ENCODE measurements at places on chromosomes 5 and 9.

DNA sequence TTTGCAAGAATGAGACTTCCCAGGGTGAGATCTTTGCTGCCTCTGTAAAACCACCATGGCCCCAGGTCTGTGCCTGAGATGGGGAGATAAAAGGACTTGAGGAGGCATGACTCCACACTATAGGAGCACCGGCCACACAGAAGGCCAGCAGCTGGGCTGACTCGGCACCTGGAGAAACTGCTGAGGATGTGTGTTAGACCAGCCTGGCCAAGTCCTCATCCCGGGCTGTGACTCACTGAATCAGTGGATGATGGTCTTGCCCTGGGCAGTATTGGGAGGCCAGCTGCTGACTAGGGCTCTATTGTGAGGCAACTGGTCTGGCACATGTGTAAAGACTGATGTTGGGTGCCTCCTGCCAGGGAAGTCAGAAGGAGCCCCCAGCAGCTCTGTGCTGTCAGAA lies 286.2 kb downstream of the ACTL7B start:
- DNase-seq: no peak

GRCh38 chr9:9924376-9924775 lies 688.4 kb downstream of the PTPRD start:
- no peak for DNase-seq

GRCh38 chr5:132253452-132254320 lies 3.8 kb upstream of the PDLIM4 start:
- no peak for DNase-seq

DNA sequence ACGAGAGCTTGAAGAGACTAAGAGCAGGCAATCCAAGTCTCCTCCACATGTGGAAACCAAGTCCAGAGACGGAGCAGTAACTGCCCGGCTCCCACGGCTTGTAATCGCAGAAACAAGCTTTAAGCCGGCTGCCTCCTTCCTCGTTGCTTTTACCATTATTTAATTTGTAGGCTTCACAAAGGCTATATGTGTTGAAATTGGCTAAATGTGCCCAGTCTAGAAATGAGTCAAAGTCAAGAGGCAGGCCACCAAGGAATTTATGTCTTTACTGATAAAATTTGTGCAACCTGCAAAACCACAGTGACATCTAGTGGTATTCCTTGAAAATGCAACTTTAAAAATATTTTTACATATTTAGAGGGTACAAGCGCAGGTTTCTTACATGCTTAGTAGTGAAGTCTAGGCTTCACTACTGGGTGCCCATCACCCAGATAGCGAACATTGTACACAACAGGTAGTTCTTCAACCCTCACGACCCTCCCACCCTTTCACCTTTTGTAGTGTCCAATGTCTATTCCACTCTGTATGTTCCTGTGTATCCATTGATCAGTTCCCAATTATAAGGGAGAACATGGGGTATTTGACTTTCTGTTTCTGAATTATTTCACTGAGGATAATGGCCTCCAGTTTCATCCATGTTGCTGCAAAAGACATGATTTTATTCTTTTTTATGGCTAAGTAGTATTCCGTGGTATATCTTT lies 33.5 kb upstream of the EBF1 start:
- no peak for DNase-seq

DNA sequence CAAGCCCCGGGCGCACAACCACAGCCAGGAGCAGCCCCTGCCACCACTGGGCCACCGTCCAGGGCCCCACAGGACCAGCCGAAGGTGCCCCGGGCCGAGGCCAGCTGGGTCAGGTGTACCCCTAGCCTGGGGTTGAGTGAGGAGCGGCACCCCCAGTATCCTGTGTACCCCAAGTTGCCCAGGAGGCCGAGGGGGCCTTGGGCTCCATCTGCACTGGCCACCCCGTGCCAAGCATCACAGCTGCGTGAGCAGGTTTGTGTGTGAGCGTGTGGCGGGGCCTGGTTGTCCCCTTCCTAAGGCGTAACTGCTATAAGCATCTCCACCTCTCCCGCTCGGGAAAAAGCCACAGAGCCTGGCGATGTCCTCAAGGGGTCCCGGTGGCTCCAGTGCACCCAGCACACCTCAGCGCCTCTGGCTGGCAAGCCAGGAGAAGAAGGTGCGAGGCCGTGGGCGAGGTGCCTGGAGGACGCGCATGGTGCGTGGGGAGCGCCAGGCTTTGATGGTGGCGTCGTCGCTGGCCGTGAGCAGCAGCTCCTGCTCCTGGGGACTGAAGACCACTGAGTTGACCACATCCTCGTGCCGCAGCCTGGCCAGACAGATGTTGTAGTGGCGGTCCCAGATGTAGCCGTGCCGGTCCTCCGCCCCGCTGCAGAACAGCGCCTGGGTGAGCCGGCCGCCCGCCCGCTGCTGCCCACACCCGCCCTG lies 3.9 kb downstream of the FBXW5 start:
- DNase-seq: peak; percentile 43

- no peak for DNase-seq
Measured at GRCh38 chr9:75188756-75189155, 100.4 kb downstream of the OSTF1 start.

GRCh38 chr5:10319202-10319851 lies 11.6 kb upstream of the CMBL start:
- no peak for DNase-seq

DNA sequence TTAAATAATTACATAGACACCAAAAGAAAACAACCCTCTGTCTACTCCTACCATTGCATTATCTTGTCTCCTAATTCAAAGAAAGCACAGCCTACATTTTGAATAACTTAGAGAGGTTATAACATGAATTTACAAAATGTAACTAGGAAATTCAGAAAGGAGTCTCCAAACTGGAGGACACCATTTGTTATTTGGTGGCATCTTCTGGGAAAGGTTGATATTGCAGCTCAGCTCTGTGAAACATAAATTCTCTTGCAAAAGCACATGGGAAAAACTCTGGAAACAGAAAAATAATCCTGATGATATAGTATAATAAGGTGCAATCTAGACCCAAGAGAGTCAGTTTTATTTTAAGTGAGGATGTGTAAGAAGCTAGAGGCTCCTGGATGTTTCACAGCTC lies 215.3 kb downstream of the MLLT3 start:
- no peak for DNase-seq

GRCh38 chr5:154444556-154445421 lies 1.0 kb upstream of the SAP30L start:
- no peak for DNase-seq

GRCh38 chr5:134437340-134437846 lies 25.7 kb upstream of the CDKN2AIPNL start:
- DNase-seq: no peak
